ENCODE measurements at places on chromosomes 12 and 14.
A peak's percentile ranks its signal among the peaks of the same experiment; 100 is the strongest.

GRCh38 chr12:105192624-105193225 lies 43.2 kb downstream of the APPL2 start:
- no peak for DNase-seq

DNA sequence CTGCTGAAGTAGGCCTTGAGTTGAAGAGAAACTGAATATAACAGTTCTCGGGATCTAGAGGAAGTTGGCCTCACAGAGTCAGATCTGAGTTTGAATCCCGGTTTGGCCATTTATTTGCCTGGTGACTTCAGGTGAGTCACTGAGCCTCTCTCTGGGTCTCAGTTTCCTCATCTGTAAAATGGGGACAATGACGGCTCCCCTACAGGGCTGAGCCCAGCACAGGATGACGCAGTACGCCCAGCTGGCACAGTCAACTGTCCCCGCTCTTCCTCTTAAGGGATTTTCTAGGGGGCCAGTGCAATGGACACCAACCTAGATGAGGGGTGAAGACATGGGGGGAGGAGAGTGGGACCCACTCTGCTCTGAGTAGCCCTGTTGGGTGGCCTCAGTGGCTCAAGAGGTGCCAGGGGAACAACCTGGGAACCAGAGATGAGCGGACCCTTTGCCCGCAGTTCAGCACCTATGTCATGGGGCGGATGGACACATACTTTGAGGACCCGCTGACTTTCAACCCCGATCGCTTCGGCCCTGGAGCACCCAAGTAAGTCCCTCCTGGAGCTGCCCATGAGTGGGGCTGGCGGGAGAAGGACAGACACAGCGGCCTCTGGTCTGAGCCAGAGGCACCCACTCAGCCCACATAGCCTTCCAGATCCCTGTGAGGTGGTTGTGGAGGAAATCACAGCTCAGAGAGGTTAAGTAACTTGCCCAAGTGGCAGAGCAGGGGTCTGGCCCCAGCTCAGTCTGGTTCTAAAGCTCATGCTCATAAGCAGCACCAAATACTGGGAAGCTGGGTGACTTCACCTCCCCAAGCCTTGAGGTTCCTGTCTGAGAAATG lies 41.1 kb downstream of the CYP46A1 start:
- DNase-seq, result peak; percentile 30

- DNase-seq, result no peak
These were observed 26.4 kb downstream of the FAM222A start for GRCh38 chr12:109739747-109740693.

DNA sequence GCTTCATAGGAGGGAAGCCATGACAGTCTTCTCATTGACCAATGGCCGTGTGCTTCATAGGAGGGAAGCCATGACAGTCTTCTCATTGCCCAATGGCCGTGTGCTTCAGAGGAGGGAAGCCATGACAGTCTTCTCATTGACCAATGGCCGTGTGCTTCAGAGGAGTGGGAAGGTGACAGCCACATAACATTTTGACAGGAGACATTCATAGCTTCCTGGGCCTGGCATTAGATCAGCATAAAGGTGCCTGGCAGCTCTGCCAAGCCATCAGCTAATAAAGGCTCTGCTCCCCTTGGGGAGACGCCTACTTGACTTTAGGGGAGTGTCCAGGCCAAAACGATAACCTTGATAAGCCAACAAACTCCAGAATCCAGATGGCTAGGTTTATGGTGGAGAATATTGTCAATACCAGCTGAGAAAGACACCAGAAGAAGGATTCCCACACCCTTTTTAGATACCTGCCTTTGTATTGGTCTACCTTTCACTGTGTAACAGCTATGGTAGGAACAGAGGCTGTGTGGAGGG lies 274.0 kb upstream of the FKBP4 start:
- no peak for DNase-seq

GRCh38 chr12:83261998-83262397 lies 575.3 kb downstream of the TMTC2 start:
- no peak for DNase-seq

- no peak for DNase-seq
These were observed 57.6 kb downstream of the ACADS start for GRCh38 chr12:120783197-120783596.

DNA sequence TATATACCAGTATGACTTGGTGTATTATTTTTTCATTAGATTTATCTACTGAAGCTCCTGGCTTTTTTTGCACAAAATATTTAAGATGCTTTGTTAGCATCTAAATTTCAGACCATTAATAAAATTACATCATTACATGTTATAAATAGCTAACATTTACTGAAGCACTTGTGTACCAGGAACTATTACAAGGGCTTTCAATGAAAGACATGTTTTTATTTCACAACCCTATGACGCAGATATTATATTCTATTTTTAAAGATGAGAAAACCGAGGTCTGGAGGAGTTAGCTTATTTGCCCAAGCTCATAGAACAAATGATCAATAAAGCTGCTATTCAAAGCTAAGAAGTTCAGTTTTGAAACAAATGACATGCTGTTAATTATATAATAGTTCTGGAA lies 420.4 kb upstream of the DCN start:
- DNase-seq, result no peak

- no peak for DNase-seq
These were observed 123.5 kb downstream of the SLC41A2 start for GRCh38 chr12:104834607-104835006.
